ENCODE measurements at places on chromosomes 7 and 10. TPM values are rescaled to one million over a fixed set of nuclear protein-coding genes. Genes with fewer than 3 reads are reported as not detected.

GRCh38 chr10:122034149-122034756 is 45.3 kb downstream of the TACC2 start:
- DNase-seq = no peak

DNA sequence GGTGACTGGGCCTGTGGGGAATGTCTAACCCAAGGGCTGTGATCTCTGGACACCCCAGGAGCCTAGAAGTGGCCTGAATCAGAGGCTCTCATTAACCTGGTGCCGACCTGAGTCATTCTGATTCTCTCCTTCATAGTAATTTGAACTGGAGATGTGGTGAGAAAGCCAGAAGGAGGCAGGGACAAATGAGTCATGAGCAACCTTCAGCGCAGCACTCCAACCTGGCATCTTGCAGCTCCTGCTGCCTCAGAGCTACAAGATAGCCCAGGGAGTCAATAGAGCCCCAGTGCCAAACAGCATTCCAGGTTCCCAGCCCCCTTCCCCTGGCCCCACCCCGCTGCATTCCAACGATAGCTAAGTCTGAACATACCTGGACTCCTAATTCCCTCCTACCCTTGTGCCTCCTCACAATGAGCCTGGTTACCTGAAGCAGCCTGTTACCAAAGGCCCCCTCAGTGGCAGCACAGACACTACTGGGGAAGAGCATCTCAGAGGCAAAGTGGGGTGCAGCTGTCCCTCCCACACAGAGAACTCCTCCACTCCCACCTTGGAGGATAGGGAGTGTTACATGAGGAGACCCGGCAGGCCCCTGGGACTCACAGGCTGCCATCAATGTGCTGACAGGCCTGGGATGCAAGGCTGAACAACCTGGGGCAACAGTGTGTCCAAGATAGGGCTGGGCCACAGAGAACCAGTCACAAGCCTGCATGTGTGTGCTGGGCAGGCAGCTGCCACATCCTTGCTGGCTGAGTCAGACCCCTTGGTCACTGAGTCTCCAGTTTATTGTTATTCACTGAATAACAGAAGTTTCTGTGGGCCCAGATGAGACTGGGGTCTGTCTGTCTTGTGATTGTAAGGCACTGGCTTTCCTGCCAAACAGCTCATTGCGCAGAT is 76.8 kb upstream of the LEP start:
- DNase-seq = peak; percentile 42

- peak; percentile 86 for DNase-seq
Measured at GRCh38 chr7:30751696-30752273, at the start of gene INMT. Gene INMT, plus strand, starts transcription at chr7:30752135. Its CDS starts 16 bp downstream, at chr7:30752151.

DNA sequence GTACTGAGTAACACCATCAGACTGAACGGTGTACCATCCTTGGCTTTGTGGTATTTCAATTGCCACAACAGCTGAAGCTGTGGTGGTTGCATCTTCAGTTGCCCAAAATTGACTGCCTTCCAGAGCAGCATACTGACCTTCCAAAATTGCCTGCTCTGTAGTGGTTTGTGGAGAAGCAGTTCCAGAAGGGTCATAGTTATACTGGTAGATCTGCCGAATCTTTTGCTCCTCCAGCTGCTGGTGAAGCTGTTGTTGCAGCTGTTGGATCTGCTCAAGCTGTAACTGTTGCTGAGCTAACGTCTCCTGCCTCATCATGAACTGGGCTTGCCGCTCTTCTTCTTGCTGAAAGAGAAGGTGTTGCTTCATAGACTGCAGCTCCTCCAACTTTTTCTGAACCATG is 212.2 kb downstream of the PCLO start:
- no peak for DNase-seq

DNA sequence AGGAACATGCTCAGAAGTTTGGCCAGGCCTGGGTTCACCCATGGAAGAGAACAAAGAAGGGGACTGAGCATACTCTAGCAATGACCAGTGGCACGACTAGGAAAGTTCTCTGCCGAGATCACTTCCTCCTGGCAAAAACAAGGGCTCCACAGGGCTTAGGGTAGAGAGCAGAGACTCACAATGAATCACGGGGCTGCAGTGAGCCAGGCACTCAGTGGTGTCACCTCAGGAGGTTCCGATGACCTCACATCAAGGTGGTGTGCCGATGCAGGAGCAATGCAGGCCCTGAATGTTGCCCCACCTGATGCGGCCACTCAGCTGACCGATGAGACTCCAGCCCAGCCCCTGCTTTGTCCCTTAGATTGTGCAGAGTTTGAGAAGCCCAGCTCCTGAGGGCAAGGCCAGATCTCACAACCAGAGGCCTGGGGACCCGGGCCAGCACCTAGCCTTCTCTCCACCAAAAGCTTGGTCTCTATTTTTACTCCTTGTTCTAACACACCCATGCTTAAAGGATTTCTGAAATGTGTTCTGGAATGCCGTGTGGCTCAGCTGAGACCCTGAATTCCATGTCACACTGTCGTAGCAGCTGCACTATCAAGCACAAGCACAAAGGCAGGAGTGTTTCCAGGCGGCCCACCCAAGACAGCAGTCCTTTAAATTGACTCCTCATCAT is 60.9 kb downstream of the COBL start:
- DNase-seq = no peak

DNA sequence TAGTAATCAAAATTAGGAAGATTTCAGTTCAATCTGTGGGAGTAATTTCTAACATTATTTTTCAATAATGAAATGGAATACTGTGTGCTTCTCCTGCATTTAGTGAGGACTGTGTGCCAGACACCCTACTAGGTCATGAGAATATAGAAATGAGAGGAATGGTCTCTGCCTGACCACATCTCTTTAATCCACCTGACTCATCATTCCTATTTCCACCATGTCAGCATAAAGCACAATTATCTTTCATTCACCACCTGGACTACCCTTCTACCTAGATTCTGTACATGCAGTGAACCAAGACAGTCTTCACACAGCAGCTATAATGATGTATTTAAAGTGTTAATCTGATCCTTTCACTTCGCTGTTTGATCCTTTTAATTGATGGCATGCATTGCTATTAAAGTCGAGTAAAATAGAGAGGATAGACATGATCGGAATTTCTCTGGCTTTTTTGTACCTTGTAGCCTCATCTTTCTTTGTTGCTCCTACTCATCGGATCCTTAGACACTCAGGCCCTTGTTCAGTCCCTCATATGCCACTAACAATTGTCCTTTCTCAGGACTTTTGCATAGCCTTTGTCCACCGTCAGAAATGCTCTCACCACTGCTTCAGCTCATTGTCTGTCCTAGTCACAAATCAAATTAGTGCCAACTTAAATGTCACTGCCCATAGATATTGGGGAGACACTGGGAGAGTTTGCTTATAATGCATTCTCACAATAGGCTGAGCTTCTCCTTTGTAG is 1037.1 kb downstream of the REEP3 start:
- DNase-seq = no peak

Gene TMEM139
- not detected for total RNA-seq

Gene ASIC3
- 1.4 TPM for total RNA-seq

Gene PNLIPRP2
- 1.3 TPM for total RNA-seq
